ENCODE measurements at places on chromosomes 7 and 10. TPM values are rescaled to one million over a fixed set of nuclear protein-coding genes. Genes with fewer than 3 reads are reported as not detected.

Gene LRRC17
- total RNA-seq: 71.5 TPM

Gene AASS
- total RNA-seq: 37.8 TPM

Gene PPP1R9A
- total RNA-seq: 0.18 TPM

Gene SCART1
- total RNA-seq: 1.9 TPM

Gene ACTR3C
- total RNA-seq: 1.6 TPM

Gene ABCA13
- 1.4 TPM for total RNA-seq

Gene VPS37D
- 5.7 TPM for total RNA-seq

Gene HTR5A
- not detected for total RNA-seq

Gene PLCE1
- total RNA-seq: 0.55 TPM

Gene CPVL
- total RNA-seq: 0.71 TPM

Gene TRPV6
- total RNA-seq: not detected

Gene PRPS1L1
- total RNA-seq: 0.09 TPM

Gene C10orf105
- under 0.01 TPM for total RNA-seq

Gene ADIRF
- 110 TPM for total RNA-seq

Data from smooth muscle cell of bladder (primary cell).